ENCODE measurements at places on chromosomes 2 and 18.
A peak's percentile ranks its signal among the peaks of the same experiment; 100 is the strongest.

- DNase-seq: peak; percentile 30
Measured at GRCh38 chr2:172181840-172182239, 79.1 kb upstream of the DLX2 start.

DNA sequence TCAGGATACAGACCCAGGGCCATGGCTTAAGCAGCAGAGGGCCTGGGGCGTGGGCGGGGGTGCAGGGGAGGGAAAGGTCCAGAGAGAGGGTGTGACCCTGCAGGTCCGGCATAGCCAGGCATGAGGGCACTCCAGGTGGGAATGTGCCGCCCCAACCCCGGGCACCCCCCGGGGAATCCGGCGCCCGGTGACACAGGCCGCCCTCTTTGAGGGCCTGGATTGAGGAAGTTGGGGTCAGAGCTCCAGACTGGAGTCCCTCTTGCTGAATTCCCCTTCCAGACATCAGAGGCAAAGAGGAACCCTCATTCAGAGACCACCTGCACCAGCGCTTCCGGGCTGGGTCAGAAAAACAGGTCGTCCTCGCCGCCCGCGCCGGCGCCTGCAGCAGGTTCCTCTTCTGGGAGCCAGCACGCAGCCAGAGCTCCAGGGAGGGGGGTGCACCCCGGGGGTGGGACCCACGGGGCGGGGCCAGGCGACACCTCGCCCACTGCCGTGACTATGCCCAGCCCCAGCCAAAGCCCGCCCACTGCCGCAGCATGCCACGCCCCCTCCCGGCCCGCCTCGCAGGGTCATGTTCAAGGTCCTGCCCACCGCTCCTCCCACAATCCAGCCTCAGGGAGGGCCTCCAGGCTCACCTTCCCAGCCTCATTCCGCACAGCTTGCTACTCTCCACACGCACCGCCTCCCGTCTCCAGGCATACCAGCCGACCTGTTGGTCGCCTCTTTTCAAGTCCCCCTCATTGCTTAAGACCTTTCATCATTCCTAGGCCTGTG is 98.3 kb upstream of the ID2 start:
- DNase-seq: peak; percentile 64

DNA sequence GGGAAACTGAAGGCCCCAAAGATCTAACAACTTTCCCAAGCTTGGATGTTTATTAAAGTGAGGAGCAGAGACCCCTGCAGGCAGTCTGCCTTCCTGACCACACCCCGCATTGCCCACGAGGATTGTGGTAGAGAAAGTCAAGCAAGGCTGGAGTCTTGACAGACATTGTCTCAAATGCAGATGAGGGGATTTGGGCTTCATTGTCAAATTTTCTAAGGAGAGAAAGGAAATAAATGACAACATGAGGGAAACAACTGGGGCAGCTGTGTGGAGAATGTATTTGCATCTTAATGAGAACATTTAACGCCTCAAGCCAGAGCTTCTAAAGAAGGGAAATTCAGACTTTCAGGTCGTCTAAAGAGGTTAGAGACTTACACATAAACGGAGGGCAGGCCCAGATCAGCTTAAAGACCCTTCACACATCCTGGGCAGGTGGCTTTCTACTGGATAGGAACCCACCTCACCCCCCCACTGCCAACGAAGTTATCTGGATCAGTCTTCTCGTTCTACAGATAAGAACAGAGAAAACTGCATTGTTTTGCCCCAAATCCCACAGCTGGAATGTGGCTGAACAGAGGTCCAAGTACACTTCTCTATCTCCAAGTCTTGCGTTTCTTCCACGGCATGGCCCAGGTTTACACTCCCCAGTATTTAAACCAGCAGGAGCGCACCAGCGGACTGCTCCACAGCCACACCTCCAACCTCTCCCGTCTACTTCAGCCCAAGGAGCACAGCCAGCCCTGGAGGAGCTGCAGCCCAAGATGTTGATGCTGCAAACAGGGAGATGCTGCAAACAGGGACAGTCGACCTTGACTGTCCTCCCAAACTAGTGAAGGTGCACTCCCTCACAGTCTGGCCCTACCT is 16.2 kb upstream of the SCG2 start:
- no peak for DNase-seq

- peak; percentile 79 for DNase-seq
Measured at GRCh38 chr2:55431982-55432627, 12.4 kb upstream of the CCDC88A start.

GRCh38 chr2:44722026-44722625 is 219.4 kb upstream of the SIX3 start:
- no peak for DNase-seq

DNA sequence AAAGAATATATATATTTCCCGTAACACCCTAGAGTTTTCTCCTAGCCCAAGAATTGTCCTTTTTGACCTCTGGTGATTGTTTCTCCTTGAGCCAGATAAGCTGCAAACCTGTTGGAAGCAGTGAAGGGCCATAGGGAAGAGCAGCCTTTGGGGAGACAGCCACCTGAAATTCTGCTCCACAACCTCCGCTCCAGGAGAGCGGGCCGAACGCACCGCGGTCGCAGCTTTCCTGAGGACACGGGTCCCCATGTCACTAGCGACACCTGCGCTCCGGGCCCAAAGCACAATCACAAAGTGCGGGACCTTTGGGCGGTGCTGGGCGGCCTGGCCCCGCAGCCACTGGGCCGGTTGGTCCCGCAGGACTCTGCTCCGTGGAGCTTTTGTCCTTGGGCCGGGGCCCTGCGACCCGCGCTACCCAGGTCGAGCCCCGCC is 557 bp upstream of the DSG2 start:
- DNase-seq: no peak

GRCh38 chr2:61009355-61009754 is 8.2 kb upstream of the PEX13 start:
- no peak for DNase-seq

- DNase-seq: no peak
Measured at GRCh38 chr2:224034017-224034416, 5.1 kb downstream of the SERPINE2 start.

DNA sequence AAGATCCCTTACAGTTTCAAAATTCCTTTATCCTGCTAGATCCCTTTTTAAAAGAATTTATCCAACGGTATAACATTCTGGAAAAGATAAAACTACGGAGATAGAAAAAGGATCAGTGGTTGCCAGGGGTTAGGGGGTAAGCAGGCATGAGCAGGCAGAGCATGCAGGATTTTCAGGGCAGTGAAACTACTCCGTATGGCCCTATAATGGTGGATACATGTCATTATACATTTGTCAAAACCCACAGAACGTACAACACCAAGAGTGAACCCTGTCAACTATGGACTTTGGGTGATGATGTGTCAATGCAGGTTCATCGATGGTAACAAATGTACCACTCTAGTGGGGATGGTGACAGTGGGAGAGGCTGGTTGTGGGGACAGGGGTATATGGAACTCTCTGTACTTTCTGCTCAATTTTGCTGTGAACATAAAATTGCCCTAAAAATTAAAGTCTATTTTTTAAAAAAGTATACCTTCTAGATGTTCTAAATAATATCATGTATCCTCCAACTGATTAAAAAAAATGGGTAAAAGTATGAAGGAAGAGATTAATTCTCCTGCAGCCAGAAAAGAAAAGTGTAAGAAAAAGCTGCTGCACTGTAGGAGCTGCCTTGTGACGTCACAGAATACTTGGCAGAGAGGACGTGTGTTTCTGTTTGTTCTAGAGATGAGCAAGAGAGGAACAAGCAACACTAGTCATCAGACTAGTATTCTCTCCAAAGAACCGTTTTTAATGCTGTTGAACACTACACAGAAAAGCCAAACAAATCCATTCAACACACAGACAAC is 23.6 kb downstream of the ANKRD44 start:
- DNase-seq: peak; percentile 96

- DNase-seq: peak; percentile 72
Measured at GRCh38 chr2:33372940-33373553, 103.4 kb upstream of the RASGRP3 start.

DNA sequence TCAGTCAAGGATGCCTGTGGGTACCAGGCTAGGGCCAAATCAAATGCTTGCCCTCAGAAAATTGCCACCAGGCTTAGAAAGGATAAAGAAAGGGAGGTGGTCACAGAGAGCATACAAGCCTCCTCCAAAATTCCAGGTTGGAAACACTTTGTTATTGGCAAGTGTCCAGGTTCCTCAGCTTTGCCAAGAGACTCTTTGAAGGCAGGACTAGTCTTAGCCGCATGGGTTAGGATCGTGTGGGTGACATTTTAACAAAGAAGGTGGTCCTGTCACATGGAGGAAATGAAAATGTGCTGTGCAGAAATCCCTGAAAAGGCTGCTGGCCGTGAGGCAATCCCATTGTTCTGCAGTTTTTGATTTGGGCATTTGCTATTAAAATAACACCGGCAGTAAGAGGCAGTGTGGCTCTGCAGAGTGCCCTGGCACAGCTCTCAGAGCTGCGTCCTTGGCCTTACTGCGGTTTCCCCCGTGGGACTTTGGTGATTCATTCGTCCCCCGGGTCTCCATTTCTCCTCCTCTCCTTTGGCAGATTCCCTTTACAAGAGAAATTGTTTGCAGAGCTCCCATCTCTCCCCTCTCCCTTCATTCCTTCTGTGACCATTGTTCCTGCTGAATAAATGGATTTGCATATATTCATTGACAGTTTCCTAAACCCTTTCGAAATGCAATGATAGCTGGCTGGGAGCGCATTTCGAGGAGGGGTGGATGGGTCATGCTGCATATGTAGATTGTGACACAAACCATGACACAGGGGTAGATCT is 187.3 kb downstream of the VAPA start:
- DNase-seq: no peak

- peak; percentile 71 for DNase-seq
Measured at GRCh38 chr2:211132573-211132972, 576.2 kb downstream of the CPS1 start.

GRCh38 chr2:24365051-24365450 is 4.7 kb upstream of the ITSN2 start:
- DNase-seq: peak; percentile 22

DNA sequence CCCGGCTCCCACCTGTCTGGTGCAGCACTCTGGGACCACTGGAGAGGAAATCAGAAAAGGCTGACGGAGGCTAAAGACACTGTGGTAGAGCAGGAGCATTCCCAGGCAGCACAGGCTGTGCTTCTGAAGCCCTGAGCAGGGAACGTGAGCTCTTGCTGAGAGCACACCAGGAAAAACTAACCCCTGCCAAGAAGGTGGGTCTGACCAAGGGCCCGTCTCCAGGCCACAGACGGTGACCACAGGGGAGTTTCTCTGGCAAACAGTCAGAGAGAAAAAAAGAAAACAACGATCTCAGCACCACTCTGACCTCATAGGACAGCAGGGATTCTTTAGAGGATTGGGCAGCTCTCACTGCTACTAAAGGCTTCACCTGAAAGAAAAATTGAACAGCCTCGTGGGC is 201.4 kb downstream of the AFF3 start:
- DNase-seq: peak; percentile 88

DNA sequence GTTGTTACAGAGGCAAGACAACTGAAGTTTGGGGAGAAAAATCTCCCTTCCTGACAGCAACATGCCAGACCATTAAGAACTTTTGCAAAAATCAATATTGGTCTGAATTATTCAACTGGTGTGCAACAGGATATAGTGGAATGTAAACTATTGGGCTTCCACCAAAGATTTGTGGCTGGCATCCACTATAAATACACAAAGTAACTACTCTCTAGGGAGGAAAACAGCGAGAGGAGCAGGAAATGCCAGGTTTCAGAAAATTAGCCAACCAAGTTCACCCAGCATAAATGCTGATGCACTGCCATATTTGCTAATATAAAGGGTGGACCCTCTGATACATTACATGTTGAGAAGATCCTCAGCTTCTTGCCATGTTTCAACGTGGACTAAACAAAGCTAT is 267.6 kb upstream of the LYPD1 start:
- DNase-seq: peak; percentile 23

DNA sequence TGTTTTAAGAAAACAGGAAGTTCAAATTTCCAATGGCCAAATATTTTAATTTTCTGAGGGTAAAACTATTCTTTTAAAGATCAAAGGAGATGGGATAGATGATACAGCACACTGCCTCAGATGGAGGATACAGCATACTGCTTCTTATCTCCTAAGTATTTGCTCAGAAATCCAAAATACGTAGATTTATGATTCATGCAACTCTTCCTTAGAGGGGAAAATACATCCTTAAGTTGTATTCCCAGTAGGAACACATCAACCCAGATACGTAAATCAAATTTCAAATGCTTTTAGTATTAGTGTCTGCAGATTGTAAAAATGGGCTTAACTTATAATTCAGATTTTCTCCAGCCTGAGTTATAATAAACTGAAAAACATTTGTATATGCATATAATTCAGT is 235.2 kb downstream of the ZNF385B start:
- no peak for DNase-seq

- no peak for DNase-seq
Measured at GRCh38 chr2:163248376-163249253, 410.0 kb upstream of the KCNH7 start.

DNA sequence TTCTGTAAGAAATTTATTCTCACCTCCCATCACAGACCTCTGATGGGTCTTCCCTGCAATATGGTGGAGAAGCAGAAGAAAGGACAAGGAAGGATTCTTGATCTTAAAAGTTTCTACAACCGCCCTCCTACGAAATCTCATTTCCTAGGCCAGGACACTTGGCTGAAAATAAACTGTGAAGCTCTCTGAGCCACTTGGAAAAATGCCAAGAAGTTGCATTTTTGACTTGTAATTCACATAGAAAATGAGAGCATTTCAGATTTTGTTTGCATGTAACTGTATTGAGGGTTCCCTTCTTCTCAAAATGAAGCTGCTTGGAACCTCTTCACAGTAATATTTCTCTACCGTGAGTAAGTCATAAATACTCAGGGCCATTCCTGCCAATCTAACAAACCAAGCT is 458.3 kb upstream of the SLC14A2 start:
- peak; percentile 73 for DNase-seq

DNA sequence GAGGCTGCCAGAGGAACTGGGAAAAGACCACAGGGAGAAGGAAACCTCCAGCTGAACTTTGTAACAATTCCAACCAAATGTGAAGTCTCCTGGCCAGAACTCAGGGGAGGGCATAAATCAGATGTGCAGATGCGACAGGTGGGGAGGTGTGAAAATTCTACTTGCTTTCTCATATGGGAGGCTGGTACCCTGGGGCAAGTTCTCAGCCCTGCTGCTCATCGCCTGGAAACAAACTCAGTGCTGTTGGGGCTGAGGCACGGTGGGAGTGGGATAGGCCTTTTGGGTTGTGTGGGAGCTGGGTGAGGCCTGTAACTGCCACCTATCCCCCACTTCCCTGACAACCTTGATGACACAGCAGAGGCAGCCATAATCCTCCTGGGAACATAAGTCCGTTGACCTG is 179.6 kb downstream of the ASB1 start:
- DNase-seq: no peak

GRCh38 chr18:60812921-60813320 is 440.3 kb upstream of the MC4R start:
- DNase-seq: peak; percentile 34

- peak; percentile 92 for DNase-seq
Measured at GRCh38 chr18:55381277-55381676, 206.7 kb downstream of the TCF4 start.

DNA sequence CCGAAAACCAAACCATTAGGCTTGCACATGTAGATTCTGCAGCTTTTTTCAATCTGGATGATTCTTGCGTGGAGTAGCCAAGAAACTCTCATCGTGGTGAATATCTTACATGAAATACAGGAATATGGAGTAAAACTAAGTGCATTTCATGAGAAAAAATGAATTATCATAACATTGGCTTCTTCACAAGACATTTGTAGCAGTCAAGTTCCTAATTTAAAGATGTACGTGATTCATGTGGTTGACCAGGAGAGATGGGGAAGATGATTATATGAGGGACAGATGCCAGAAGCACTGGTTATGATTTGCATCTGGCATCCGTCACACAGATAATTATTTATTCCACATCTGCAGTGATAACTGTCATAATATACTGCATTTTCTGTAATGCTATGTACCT is 90.4 kb downstream of the ANTXR1 start:
- DNase-seq: no peak

- no peak for DNase-seq
Measured at GRCh38 chr18:50776383-50776782, 43.4 kb downstream of the MRO start.

Data from choroid plexus epithelial cell (primary cell).